ENCODE measurements at places on chromosomes 6 and 20.

DNA sequence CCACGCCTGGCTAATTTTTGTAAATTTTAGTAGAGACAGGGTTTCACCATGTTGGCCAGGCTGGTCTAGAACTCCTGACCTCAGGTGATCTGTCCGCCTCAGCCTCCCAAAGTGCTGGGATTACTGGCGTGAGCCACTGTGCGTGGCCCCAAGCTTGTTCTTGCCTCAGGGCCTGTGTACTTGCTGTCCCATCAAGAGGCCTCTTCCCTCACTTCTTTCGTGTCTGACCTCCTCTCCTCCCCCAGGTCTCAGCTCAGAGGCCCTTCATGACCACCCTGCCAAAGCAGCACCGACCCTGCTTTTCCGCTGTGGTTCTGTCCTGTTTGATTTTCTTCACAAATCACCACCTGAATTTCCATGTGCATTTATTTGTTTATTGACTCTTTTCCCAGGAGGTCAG, 10.5 kb upstream of the UBE2V1 start:
- DNase-seq = no peak

DNA sequence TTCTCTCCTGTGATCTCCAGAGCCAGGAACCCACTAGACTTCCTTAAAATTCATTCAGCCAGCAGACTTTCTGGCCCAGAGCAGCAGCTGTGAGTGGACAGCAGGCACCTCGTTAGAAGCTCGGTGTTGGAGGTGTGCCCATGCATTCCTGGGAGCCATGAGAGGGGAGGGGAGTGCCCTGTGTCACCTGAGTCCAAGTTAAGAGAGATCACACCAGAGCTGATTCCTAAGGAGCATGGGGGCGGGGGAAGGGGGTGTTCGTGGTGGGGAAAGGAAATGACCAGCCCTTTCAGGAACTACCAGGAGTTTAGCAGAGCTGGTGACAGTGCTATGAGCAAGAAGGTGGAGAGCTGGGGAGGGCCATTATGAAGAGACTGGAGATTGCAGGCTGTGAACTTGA, 46.9 kb downstream of the GFRA4 start:
- DNase-seq = no peak

GRCh38 chr20:41750137-41750536, 132.0 kb upstream of the CHD6 start:
- DNase-seq = no peak

DNA sequence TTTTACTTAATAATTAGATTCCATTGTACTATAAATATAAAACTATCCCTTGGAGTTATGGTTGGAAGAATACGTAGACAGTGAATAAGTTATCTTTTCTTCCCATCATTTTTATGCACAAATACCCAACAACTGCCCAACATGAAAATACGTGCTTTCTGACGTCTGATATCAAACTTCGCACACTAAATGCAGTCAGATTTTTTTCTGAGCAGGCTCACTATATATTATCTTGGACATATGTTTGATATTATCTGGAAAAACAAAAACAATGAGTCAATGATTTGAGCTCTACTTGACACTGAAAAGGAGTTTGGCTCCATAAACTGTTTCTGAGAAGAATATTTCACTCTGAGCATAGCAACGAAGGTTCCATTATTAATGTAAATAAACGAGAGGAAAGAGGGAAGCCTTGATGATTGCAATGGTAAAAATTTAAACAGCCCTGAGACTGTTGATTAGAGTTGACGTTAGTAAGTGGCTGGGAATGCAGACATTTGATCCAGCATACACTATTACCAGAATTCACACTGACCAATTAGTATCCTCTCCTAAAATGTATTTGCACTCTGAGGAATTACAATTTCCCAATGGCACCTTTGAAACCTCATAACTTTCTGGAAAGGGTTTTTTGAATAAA, 1090.0 kb downstream of the EPHA7 start:
- no peak for DNase-seq

- DNase-seq = no peak
Observed at GRCh38 chr6:56151609-56152224, 95.7 kb downstream of the COL21A1 start.

GRCh38 chr6:42805297-42805861, 23.5 kb downstream of the BICRAL start:
- no peak for DNase-seq

DNA sequence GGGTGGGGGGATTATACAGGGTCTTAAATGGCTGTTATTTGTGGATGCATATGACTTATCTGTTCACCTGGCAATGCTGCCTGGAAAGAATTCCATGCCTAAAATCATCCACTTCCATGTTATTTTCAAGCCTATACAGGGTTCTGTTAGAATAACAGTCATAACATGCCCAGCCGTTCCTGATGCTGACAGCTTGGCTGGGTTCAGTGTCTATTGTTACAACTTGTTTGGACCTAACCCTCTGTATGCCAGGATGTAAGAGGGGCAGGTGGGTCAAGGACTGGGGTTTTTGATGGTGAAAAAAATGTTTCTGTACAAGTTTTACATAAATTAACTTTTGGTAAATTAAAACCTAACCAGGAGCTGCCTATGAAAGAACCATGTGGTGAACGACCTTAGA, 79.8 kb downstream of the GINS1 start:
- DNase-seq = no peak

- no peak for DNase-seq
Observed at GRCh38 chr6:144127097-144127496, 23.2 kb upstream of the STX11 start.

DNA sequence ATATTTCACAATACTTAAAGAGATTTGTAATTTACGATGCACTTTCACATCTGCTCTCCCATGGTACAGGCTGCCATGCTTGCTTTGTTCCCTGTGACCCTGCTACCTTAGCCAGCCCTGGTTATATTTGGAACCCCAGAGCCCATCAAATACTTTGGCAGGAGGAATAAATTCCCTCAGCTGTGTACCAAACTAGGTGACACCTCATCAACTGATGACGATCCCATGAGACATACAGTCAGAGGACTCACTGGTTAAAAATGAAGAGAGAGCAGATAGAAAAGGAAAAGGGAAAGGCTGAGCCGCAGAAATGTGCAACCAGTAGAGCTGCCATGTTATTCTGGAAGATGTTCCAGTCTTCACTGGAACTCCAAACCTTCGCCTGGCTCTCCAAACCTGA, 120.0 kb downstream of the SIM1 start:
- DNase-seq = no peak

DNA sequence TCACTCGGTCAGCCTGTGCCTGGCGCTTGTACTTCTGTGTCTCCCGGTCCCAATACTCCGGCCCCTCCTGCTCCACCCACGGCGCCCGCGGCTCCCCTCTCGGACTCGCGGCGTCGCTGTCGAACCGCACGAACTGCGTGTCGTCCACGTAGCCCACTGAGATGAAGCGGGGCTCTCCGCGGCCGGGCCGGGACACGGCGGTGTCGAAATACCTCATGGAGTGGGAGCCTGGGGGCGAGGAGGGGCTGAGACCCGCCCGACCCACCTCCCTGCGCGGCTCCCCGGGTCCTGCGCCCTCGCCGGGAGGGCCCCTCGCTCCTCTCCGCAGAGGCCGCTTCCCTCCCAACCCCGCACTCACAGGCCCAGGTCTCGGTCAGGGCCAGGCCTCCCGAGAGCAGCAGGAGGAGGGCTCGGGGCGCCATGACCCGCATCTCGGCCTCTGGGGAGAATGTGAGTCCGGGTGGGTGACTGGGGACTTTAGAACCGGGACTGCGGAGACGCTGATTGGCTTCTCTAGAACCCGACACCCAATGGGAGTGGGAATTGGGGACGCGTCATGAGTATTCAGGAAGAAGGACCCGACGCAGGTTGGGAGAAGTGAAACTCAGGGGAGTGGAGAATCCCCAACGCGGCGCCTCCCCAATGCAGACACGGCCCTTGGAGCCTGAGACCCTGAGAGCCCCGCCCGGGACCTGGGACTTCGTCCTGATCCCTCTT, at the start of gene HLA-C:
TSS of gene HLA-C (minus strand) at position 452 of the 717 bp plus-strand sequence. CDS start at position 431, 21 bp downstream.
- DNase-seq = peak; percentile 89

DNA sequence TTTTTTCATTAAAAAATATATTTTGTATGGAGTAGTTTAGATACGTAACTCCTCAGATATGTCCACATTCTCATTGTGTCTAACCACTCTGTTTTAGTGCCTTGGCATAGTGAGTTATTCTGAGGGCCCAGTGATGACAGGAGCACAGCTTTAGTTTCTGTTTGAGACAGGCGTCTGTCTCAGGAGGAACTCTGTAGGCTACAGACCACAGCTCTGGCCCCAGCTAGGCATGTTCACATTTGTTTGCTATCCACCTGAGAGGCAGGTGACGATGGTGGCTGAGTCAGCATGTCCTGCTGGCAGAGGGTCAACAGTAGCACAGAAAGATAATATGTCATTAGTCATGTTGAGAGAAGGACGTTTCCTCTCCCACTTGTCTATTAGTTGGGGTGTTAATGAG, 16.3 kb downstream of the LRRC1 start:
- no peak for DNase-seq

DNA sequence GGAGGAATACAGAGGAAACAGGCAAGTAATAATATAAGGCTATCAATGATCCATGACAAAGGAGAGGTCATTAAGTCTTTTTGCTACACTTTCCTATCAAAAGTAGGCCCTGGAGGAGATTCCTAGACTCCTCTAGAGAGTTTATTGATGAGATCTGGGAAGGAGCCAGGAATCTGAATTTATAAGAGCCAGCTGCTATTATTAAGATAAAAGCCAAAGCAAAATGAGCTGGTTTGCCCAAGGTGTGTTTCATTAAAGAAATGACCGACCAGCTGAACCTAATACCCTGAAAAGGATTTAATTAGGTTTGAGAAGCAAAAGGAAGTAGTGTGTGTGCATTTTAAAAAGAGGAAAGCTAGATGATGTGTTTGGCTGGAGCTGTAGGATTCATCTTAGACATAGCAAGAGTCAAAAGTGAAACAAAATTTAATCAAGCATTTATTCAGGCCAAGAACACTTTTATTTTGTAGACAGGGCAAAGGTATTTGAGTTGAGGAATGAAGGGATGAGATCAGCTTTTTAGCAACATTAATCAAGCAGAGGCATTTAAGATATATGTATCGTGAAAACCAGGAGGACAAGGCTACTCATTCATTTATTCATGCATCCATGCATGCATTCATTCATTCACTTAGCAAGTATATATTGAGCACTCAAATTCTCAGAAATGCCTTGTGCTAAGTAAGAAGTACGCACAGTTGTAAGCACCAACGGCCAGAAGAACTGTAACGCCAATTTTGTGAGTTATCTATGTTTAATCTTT, 43.5 kb upstream of the SCAF8 start:
- DNase-seq = no peak

GRCh38 chr20:61449916-61450315, 197.9 kb downstream of the CDH4 start:
- no peak for DNase-seq

GRCh38 chr20:6660441-6660840, 107.0 kb upstream of the BMP2 start:
- no peak for DNase-seq

DNA sequence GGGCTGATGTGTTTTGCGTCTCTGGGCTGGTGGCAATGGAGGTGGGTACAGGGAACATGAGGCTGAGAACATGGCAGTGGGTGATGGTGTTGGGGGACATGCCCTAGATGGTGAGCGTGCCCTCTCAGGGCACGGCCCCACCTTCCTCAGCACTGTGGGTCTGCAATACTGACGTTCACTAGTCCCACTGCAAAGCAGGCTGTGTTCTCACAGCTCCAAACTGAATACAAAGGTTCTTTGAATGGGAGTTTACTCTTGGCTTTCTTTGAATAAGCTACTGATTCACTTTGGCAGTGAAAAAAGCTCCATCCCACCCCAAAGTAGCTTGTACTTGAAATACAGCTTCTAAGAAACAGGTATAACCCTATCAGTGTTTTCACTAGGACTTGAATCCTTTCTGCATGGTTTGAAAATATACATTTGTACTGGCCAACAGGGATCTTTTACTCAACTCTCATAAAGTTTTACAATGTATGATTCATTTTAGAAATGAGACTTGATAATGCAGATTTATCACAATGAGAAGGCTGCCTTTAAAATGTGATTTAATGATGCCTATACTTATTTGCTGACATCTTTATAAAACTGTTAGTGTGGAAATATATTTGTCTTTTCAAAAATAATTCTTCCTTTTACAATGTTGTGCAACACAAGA, 400.7 kb downstream of the ZFAND3 start:
- no peak for DNase-seq

GRCh38 chr6:113627480-113627879, 229.7 kb upstream of the MARCKS start:
- no peak for DNase-seq

DNA sequence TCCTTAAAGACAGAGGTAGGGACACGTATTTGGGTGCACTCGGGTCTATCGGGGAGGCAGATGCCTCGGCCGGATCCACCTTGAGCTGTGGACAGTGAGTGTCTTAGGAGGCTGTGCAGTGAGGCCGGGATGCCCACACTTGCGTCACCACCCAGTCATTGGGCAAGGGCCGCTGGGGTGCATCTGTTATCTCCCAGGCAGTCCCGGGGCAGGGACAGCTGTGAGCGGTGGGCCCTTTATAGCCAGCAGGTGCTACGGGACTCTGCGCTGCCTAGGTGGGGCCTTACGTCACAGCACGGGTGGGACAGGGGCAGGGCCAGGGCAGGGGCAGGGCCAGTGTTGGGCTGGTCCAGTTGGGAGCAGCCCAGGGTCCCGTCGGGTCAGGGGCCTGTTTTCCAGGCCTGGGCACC, 689 bp upstream of the COL20A1 start:
- no peak for DNase-seq

DNA sequence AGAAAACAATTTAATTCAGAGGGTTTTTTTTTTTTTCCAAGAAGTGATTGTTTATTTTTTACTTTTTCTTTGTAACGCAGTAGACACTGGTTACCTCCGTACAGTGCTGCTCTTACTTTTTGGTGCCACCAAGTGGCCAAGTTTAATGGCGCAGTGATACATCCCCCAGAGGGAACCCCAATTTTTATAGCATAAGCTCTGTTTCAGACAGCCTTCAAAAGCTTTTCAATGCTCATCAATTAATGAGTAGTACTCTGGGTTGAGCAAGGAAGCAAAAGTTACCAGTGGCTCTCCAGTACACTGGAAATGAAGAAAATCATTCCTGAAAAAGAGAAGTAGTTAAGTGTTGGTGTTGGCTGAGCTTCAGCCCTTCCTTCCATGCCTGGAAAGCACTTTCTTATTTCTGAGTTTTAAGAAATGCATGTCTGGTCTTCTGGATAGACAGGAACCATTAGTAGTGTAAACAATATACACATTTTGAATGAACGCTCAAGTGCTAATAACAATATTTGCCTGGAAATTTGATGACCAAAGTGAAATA, 129.1 kb upstream of the SMLR1 start:
- peak; percentile 32 for DNase-seq

DNA sequence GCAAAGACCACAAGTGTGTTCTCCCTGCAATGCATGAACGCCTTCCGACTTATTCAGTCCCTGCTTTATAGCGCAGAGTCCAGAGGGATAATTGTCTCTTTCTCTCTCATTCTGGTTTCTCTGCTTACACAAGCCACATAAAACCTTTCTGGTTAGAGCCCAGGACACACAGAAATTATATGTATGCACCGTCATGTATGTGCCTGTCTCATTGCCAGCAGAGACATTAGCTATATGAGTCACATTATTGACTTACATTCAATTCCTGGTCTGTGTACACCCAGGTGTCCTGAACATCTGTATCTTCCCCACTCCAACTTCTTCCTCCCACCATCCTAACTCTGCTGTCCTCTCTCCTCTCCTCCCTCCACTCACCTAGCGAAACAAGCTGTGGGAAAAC, 44.0 kb downstream of the LRFN2 start:
- no peak for DNase-seq
